Hematopoietic multipotent progenitor cell treated with erythropoietin and hydrocortisone succinate and interleukin-3 and kit ligand, for 15 days (in vitro differentiated cells): ENCODE measurements at places on chromosomes 7 and 10.

GRCh38 chr7:129887865-129888264 is 64.9 kb downstream of the UBE2H start:
- no peak for DNase-seq

- no peak for DNase-seq
Measured at GRCh38 chr10:128029290-128029651, 97.0 kb downstream of the MKI67 start.

GRCh38 chr7:52992479-52993162 is 42.8 kb upstream of the POM121L12 start:
- DNase-seq, result no peak

- DNase-seq, result no peak
Measured at GRCh38 chr10:76198287-76199035, 767.0 kb downstream of the LRMDA start.

- DNase-seq, result no peak
Measured at GRCh38 chr7:136055266-136055665, 78.1 kb upstream of the MTPN start.

DNA sequence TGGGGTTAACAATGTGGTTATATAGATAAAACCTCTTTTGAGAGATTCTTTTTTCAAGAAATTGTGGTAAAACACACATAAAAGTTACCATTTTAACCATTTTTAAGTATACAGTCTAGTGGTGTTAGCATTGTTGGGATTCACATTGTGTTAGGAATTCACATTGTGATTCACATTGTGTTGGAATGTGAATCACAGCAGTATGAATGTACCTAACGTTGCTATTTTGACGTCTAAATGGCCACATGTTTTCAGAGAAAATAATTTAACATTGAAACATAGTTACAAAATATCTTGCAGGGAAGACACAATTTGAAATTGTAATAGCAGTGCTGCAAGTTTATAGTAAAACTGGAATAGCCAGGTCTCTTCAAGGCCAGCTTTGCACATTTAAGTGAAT is 129.0 kb downstream of the BICC1 start:
- DNase-seq, result no peak
